ENCODE measurements at places on chromosomes 2 and 18. TPM values are rescaled to one million over a fixed set of nuclear protein-coding genes. Genes with fewer than 3 reads are reported as not detected.

DNA sequence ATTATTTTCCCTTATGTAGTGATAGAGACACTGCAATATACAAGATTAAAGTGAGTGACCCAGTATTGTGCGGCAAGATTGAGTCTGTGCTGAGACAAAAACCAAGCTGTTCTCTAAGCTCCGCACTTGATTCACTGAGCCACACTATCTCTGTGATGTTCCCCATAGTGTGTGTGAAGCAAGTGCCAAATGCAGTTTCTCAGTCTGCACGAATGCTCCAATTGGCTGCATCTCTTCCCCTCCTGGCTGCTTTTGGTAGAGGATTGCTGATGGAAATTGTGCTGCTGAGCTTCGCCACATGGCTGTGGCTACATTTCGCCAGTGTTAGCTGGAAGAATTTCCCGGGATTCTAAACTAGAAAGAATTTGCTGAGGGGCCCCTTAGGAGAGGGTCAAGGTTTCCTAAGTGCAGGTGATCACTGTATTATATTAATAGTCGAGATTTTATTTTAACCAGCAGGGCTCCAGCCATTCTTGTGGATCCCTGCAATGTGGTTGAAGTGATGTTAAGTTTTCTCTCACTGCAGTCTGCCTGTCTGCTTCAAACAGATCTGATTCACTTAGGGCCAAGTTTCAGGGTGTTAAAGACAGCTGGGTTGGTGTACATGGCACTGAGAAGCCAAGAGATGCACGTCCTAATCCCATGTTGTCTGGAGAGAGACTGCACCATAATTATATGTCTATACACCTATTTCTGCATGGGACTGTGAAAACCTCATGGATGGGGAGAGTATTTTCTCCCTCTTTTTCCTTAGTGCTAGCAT is 317.2 kb downstream of the DCC start:
- no peak for DNase-seq

DNA sequence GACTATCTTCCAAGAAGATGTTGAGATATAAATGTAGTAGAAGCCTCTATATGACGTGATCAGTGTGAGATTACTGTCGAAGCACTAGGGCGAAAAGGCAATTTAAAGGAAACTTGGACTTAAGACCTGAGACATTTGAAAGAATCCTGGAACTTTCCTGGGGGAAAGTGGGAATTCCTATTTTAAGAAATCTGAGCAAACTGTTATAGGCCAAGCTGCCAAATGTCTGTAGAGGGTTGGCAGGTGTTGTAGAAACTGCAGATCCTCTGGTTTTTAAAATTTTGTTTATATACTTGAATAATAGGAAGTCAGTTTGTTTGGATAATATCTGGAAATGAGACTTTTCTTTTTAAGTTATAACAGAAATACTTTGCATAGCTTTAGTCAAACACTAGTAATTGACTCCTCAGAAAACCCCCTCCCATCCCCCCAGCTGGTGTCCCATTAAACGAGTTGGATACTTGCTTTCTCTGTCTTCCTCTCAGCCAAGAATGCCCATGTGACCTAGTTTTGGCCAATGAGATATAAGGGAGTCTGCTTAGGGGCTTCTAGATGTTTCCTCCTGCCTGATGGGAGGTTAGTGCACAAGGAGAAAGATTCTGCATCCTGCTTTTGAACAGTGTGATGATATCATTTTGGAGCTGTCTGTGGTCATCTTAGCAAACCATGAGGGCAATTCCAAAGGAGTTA is 61.2 kb downstream of the MOGAT1 start:
- DNase-seq: no peak

The TLX2 gene
- polyA plus RNA-seq: 25.6 TPM

DNA sequence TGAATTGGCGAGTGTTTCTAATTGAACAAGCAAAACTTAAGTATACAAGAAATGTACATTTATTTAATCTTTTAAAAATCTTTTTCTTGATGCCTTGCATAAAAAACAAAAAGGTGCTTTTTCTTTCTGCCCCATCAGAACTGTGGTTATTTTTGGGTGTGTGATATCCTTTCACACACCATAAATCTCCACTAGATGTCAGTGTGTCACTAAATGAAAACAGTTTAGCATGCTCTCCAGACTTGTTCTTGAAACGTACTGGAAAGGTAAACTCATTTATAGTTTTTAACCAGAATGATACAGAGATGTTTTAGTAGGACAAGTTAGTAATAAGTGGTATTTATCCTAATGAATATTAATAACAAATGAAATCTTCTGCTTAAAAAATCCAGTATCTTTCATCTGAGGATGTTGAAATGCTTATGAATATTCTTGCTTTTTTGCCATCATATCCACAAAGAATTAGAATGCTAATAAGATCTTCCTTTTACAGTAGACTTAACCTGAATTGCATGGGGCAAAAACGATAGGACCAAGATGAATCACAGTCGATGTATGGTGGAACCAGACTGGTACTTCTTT is 96.8 kb downstream of the UBE2E3 start:
- peak; percentile 37 for DNase-seq

GRCh38 chr2:75007061-75007460 is 48.6 kb downstream of the POLE4 start:
- DNase-seq: no peak

DNA sequence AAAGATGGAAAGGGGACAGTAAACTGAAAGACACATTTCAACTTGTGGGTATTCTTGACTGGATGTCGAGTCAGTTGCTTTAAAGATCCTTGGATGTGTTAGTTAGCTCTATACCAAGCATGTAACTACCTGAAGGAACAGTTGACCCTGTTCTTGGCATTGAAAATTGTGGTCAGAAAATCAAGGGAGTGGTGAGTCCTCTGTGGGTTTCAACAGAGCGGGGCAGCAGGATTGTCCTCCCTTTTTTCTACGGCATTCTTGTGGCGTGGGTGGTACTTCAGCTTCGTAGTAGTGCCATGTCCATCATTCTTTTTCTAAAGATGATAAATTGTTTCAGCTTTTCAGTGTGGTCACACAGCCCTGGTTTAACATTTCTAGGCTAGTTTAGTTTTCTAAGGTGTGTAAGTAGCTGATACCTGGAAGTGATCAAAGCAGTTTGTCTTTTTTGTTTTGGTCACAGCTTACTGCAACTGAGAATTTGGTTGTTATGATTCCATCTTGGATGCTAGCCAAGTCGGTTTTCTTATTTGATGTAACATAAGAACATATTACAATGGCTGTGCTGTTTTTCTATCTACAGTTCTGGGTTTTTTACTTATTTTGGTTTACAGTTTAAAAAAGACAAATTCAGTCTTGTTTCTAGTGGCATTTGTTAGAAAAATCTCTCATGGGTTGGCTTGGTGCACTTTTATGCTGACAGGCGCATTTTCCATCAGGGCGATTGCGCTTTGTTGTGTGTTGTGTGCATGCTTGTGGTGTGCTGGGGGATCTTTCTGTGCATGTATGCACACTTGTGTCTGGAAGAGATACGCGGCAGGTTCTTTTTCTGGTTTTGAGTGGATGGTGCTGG is 84.7 kb downstream of the ZNF407 start:
- DNase-seq: no peak

The PLEK gene
- 0.02 TPM for polyA plus RNA-seq

The IL36A gene
- not detected for polyA plus RNA-seq

The LRRTM1 gene
- polyA plus RNA-seq: 1.1 TPM

GRCh38 chr2:71471276-71471675 is 17.9 kb downstream of the DYSF start:
- no peak for DNase-seq

DNA sequence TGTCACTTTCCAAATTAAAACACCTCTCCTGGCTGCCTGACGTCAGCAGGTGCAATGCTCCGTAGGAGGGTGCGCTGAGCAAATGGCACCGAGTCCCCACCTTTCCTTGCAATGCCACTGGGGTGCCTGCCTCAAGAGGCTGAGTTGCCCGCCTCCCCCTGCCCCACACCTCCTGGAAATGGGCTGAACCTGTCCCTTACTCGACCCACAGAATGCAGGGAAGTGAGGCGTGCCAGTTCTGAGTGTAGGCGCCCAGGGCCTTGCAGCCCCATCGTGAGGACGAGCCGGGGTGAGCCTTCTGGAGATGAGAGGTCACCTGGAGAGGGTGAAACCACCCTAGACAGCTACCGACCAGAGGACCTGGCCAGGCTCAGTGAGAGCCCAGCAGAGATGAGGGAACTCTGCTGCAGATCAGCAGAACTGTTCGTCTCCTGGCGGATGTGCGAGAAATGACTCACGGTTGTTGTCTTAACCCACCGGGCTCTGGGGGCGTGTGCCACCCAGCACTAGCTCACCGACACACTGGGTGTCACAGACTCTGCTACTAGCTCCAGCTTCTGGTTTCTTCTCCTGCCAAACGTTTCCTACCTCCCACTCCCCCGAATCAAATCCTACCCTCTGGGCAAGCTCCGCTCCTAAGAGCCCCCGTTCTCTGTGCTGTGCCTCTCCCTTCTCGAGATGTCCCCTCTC is 168.7 kb upstream of the HDAC4 start:
- no peak for DNase-seq

DNA sequence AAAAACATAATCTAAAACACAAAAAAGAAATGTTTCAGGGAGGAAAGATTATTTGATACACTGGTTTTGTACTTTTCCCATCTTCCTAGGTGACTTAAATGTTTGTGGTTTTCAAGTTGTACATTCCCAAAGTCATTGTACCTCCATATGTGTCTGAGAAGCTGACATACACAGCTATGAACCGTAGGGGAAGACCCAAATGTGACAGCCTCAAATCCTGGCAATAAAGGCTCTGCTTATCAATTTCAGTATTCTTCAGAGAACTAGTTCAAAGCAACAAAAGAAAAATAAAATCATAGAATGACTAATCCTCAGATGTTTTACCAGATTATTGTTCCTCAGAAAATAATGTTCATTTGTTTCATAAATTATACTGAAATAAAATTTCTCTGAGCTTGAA is 2.5 kb downstream of the DYNC2LI1 start:
- DNase-seq: no peak

The FKBP7 gene
- 34.7 TPM for polyA plus RNA-seq

GRCh38 chr2:101817481-101817880 is 120.0 kb downstream of the MAP4K4 start:
- DNase-seq: no peak

DNA sequence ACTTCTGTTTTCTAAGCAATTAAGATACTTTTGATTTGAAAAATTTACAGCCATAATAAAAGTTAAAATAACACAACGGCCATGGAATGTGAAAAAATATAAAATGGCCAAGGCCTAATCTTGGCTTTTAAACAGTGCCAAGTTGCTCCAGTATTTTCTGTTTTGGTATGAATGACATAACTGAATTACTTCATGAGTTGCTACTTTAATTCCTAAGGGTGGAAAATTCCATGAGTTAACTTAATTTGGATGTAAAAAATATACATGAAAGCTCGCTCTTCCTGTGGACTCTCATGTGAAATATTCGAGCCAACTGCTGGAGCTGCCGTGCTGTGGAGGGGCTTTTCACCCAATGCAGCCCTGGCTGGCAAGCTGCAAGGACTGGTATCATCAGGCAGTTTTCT is 286.0 kb upstream of the CCDC68 start:
- no peak for DNase-seq

The RESP18 gene
- not detected for polyA plus RNA-seq

The GKN2 gene
- polyA plus RNA-seq: not detected

The SNORC gene
- 1.3 TPM for polyA plus RNA-seq

The DUSP2 gene
- polyA plus RNA-seq: 1.2 TPM

- DNase-seq: no peak
Observed at GRCh38 chr2:158943973-158944372, 24.5 kb upstream of the TANC1 start.

DNA sequence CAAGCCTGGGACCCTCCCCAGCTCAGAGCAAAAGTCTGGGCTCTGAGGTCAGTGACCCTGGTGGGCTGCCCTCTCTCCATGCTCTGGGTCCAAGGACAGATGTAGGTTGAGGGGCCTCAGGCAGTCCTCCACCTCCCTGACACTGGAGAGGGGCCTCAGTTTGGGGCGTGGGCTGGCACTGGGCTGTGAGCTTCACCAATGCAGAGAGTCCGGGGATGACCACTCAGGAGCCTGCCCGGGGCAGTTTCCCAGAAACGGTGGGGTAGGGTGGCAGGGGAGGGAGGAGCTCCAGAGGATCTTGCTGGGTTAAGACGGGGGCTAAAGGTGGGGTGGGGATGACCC is 40.5 kb upstream of the SMAD7 start:
- no peak for DNase-seq

The NUP35 gene
- 11.8 TPM for polyA plus RNA-seq

- DNase-seq: no peak
Observed at GRCh38 chr2:75799859-75800258, 89.1 kb upstream of the GCFC2 start.

GRCh38 chr2:29797916-29798315 is 123.5 kb downstream of the ALK start:
- no peak for DNase-seq

DNA sequence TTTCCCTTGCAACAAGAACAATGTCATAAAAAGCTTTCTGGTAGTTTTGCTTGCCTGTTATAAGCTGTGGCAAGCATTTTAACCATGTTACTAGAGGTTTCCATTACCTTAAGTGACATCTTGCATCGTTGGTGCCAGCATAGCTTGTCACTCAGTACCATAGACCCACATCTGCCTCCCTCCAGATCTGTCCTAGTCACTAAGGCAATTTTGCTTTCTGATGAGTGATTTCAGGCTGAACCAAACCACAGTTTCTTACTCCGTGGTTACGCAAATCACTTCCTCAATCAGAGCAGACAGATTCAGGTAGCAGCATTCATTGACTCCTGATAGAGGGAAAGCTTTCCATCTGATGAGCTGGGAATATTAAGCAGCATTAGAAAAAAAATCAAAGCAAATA is 1057.5 kb upstream of the FAM98A start:
- no peak for DNase-seq

- no peak for DNase-seq
Observed at GRCh38 chr2:224401641-224402342, at the start of gene FAM124B. Gene FAM124B, minus strand, starts transcription at chr2:224402107. Its CDS starts 339 bp downstream, at chr2:224401768.

DNA sequence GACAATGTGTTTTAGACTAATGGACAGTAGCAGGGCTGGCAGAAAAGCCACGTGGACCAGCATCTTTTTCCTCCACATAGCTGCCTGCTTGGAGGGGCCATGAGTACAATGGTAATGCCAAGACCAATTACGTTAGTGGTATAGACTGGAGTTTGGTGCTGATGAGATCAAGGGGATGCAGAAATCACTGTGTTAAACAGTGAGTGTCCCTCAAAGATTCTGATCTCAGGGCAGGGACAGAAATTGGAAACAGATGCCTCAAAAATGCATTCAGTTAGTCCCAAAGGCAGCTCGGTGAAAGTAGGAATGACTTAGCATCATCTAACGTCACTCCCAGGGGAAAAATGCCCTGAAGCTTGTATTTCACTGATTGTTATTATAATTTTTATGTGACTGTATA is 72.4 kb downstream of the SLC16A14 start:
- peak; percentile 81 for DNase-seq

- DNase-seq: peak; percentile 67
Observed at GRCh38 chr18:58044370-58045241, 580 bp downstream of the NEDD4L start.

The DLX1 gene
- 0.07 TPM for polyA plus RNA-seq

The CNGA3 gene
- not detected for polyA plus RNA-seq

DNA sequence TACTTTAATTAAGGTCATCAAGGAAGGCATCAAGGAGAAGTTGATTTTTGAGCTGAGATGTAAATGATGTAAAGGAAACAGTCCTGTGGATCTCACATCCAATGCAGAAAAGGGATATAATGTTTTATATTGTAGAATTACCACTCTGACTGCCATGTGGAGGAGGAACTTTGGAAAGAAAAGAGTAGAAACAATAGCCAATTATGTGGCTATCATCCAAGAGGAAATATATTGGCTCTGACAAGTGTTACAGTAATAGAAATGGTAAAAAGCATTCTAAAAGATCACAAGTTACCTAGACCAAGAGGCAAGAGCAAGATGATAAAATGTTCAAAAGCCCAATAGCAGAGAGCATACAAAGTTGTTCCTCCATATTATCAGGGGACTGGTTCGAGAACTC is 26.8 kb downstream of the BARD1 start:
- no peak for DNase-seq

The CEP192 gene
- polyA plus RNA-seq: 9.4 TPM

The TMEM247 gene
- not detected for polyA plus RNA-seq

The PSMA8 gene
- not detected for polyA plus RNA-seq
